Tibial artery (tissue), 4 donors: ENCODE measurements at places on chromosomes 3 and 15.

DNA sequence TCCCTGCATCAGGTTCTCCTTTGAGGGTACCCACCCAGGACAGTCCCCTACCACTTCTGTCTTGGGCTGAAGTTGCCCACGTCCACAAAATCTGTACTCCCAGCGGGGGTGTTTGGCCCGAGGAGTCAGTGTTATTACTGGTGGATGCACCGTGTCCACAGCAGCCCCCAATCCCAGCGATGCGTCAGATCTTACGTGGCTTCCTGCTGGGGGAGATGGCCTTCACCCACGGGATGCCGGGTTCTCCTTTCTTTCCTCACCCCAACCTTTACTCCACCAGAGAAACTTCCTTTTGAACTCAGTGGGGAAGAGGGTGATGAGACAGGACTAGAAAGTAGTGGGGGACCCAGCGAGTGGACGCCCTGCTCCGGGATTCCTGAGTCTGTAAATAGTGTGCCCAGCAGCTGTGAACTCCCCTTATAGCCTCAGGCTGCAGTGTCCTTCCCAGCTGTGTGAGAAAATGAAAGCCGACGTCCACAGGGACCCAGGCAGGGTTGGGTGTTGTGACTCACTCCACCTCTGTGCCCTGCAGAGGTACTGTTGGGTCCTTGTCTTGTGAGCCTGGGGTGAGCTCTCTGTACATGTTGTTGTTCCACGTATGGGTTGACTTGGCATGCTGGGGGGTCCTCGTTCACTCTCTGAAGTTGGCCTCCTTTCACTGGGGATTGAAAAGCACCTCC is 31.5 kb downstream of the CRTAP start:
- H3K27ac ChIP-seq: peak overlapping the region; percentile 79
- peaks cover 29% of the 10 kb centered on the region for H3K36me3 ChIP-seq
- no peaks in the 10 kb centered on the region for H3K4me1 ChIP-seq
- no peak overlapping the region for H3K4me3 ChIP-seq
- no peaks in the 10 kb centered on the region for H3K27me3 ChIP-seq

DNA sequence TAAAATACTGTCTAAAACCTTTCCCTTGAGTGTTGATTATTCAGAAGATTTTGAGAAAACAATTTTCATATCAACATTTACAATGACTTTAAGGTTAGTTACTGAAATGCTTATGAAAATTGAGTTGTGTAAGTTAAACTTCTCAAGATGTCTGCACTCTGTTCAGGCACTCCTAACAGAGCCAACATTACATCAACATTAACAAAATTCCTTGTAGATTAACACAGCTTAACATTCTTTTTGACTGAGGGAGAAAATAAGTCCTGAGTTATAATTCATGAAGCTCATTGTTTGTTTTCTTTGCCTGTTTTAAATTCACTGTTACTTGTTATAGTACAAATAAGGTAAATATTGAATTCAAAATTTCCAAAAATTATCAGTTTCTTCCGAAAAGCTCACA is 9.0 kb downstream of the ACKR4 start:
- no peak overlapping the region for H3K4me3 ChIP-seq
- peak overlapping the region; percentile 49 for H3K27ac ChIP-seq
- peaks cover 12% of the 10 kb centered on the region for H3K36me3 ChIP-seq
- no peaks in the 10 kb centered on the region for H3K27me3 ChIP-seq
- H3K4me1 ChIP-seq: peaks cover 8% of the 10 kb centered on the region

DNA sequence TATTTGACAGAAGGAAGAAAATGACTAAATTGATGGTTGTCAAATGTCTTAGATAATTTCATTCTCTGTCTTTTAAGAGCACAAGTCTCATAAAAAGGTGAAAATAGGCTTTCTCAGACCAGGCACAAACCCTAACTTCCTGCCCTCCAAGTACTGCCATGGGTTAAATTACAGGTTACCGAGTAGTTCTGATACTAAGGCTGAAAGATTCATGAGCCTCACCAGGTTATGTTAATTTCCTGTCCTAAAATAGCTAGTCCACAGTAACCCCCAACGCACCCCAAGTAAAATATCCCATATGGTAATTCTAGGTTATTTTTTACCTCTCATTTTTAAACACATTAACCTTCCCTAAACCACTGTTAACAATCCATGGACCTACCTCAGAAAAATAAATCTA is 42.0 kb downstream of the GSK3B start:
- H3K4me3 ChIP-seq: no peak overlapping the region
- DNase-seq: no peak
- no peak overlapping the region for H3K27ac ChIP-seq
- no peaks in the 10 kb centered on the region for H3K27me3 ChIP-seq
- H3K36me3 ChIP-seq: no peaks in the 10 kb centered on the region
- H3K4me1 ChIP-seq: peaks cover 22% of the 10 kb centered on the region

GRCh38 chr3:183006396-183007002 is 26.2 kb upstream of the DCUN1D1 start:
- no peak overlapping the region for H3K27ac ChIP-seq
- no peak overlapping the region for H3K4me3 ChIP-seq
- peaks cover 5% of the 10 kb centered on the region for H3K36me3 ChIP-seq
- H3K4me1 ChIP-seq: no peaks in the 10 kb centered on the region
- DNase-seq: no peak
- H3K27me3 ChIP-seq: no peaks in the 10 kb centered on the region

DNA sequence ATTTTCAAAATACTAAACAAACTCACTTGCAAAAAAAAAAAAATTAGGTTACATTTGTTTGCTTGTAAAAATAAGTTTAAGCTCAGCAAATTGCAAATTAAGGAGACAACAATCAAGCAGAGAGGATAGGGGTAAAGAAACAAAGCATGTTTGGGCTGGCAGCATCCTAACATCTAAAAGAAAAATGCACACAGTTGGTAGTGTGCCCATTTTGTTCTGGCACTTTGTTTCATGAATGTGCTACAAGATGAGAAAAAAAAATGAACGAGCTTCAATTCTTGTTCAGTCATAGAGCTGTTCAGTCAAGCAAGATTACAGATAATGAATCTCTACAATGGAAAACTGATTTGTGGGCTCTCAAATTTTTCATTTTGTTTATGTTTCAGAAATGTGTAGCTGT is 17.7 kb upstream of the ZBBX start:
- no peaks in the 10 kb centered on the region for H3K4me1 ChIP-seq
- H3K27ac ChIP-seq: no peak overlapping the region
- H3K36me3 ChIP-seq: no peaks in the 10 kb centered on the region
